ENCODE measurements at places on chromosomes 6 and 20. TPM values are rescaled to one million over a fixed set of nuclear protein-coding genes. Genes with fewer than 3 reads are reported as not detected.

The LY6G6C gene
- not detected for total RNA-seq

The COL9A1 gene
- total RNA-seq: 11.0 TPM

The DNAH8 gene
- total RNA-seq: under 0.01 TPM

The RNF182 gene
- total RNA-seq: 71.1 TPM

The IYD gene
- total RNA-seq: not detected

The MEI4 gene
- 0.31 TPM for total RNA-seq

The LY6G6D gene
- total RNA-seq: not detected

The XPO5 gene
- total RNA-seq: 62.0 TPM

The PRPF6 gene
- total RNA-seq: 88.3 TPM

The CASS4 gene
- 0.31 TPM for total RNA-seq

The VWA7 gene
- 0.31 TPM for total RNA-seq

The EYA2 gene
- 0.94 TPM for total RNA-seq

The GGTLC1 gene
- total RNA-seq: not detected

The TFEB gene
- 2.2 TPM for total RNA-seq

The PTPRK gene
- 377 TPM for total RNA-seq

The AGER gene
- 0.63 TPM for total RNA-seq

The SNAI1 gene
- total RNA-seq: not detected

The PAX1 gene
- total RNA-seq: not detected

The TFAP2B gene
- total RNA-seq: not detected

The HUS1B gene
- 8.8 TPM for total RNA-seq

The HSPA1L gene
- 3.1 TPM for total RNA-seq

The PET117 gene
- 16.9 TPM for total RNA-seq

The SLC32A1 gene
- 7.2 TPM for total RNA-seq

The ATP5F1E gene
- 35.4 TPM for total RNA-seq

The PDE7B gene
- 6.6 TPM for total RNA-seq

The TREML1 gene
- not detected for total RNA-seq

The PMEPA1 gene
- 7.5 TPM for total RNA-seq

The DEF6 gene
- total RNA-seq: 1.6 TPM

The OR2H1 gene
- not detected for total RNA-seq

The DNPH1 gene
- 14.4 TPM for total RNA-seq

The GPX5 gene
- total RNA-seq: not detected

The METTL24 gene
- total RNA-seq: 1.6 TPM

The PROKR2 gene
- total RNA-seq: 44.8 TPM

The TCP11 gene
- total RNA-seq: 0.63 TPM

The TRIM39 gene
- 10.6 TPM for total RNA-seq

The MAS1 gene
- 0.31 TPM for total RNA-seq

The CLPSL2 gene
- not detected for total RNA-seq

The PGC gene
- total RNA-seq: not detected

The TINAG gene
- not detected for total RNA-seq

The ZNF343 gene
- total RNA-seq: 23.5 TPM

The SLC22A3 gene
- total RNA-seq: 1.3 TPM

The ULBP2 gene
- total RNA-seq: 3.4 TPM

The ZSCAN23 gene
- total RNA-seq: 36.3 TPM

The ZNF334 gene
- 37.6 TPM for total RNA-seq

The FUT9 gene
- total RNA-seq: 132 TPM

The KCNK16 gene
- not detected for total RNA-seq

The PPP1R16B gene
- total RNA-seq: 11.6 TPM

The C6orf52 gene
- total RNA-seq: not detected

The TPBG gene
- 2.2 TPM for total RNA-seq

The ENPP1 gene
- 1.6 TPM for total RNA-seq

The GABRR1 gene
- not detected for total RNA-seq

The TRIM31 gene
- total RNA-seq: not detected

The TLDC2 gene
- not detected for total RNA-seq

The ZSCAN16 gene
- 24.4 TPM for total RNA-seq
